Activated CD4-positive, alpha-beta T cell treated with anti-CD3 and anti-CD28 coated beads, Interleukin-2, amount 50 U/mL, for 24 hours (primary cell): ENCODE measurements at places on chromosomes 3 and 15.

- no peak for DNase-seq
These were observed 48.7 kb upstream of the CPB1 start for GRCh38 chr3:148778926-148779325.

GRCh38 chr3:128409624-128410581, 56.8 kb downstream of the DNAJB8 start:
- DNase-seq: no peak

DNA sequence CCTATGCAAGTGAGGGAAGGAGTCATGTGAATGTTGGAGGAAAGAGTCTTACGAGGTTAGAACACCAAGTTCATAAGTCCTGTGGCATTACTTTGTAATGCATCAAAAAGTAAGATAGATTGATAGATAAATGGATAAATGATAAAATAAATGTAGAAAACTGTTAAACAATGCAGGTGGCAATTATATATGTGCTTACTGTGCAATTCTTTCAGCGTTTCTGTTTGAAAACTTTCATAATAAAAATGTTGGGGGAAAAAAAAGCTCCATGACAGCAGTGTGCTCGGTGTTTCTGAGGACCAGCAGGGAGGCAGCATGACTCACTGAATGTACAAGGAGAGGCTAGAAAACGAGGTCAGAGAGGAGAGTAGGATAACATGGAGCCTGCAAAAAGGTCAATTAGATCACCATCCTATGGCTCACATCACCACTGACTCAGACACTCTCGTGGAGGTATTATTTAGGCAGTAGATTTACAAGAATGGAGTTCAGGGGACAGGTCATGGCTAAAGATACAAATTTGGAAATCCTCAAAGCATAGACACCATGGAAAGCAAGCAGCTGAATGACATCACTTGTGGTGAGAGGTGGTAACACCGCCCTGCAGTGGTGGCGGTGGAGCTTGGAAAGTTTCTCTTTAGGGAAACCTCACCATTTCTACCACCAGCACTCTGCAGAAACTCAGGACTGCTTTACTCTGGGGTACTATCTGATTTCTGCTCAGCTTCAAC, 219.8 kb downstream of the CTNNB1 start:
- no peak for DNase-seq

DNA sequence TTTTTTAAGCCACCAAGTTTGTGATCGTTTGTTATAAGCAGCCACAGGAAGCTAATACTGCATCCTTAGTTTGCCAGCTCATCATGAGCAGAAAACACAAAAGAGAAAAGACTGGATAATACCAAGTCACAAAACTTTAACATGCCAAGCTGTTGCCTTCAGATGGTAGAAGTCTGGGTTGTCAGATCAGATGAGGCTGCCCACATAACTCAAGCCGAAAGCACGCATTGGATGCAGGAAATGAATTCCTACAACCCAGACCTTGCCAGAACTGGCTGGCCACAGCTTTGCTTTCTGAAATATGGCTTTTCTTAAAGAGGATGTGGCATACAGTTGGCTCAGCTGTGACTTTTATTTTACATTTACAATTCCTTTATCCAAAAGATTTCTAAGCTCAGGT, 118.3 kb upstream of the NEO1 start:
- no peak for DNase-seq

DNA sequence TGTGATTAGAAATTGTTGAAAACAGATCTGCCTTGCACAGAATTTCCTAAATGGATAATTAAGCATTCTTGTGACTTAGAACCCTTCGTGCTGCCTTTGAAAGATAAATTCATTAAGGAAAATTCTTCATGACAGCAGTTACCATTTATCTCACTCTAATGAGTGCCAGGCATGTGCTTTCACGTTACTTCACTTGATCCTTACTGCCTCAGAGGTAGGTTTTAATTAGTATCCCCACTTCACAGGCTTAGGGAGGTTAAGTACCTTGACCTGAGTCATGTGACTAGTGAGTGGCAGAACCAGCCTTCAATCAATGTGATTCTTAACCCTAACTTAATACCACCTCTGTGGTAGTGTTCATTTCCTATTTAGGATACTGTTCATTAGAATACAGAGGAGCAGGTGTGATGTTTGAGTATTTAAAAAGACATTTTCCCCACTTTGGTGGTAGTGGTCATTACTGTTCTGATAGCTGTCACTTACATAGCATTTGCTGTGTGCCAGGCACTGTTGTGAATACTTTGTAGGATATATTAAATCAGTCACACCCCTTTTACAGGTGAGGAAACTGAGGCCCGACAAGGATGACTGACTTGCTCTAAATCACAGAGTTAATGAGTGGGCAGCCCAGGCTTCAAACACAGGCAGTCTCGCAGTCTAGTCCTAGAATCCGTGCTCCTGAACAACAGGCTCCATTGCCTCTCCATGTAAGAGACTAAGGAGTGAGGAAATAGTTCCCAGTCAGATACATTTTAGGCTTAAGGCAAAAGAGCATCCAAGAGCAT, 57.9 kb downstream of the RLBP1 start:
- no peak for DNase-seq

DNA sequence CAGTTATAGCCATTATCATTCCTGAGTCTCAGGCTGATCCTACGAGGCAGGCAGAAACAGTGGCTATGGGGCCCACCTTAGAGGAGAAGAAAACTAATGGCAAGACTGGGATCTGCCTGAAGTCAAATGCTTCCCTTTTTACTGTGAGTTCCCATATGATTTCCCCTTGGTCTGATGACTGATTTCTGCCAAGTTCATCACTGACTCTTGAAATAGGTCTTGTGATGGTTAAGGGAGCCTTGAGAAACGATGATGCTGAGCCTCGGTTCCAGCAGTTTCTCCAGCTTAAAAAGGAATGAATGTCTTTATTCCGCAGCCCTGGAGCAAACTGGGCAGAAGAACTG, 29.4 kb upstream of the LDHAL6B start:
- no peak for DNase-seq

- no peak for DNase-seq
These were observed 23.6 kb downstream of the PTPN23 start for GRCh38 chr3:47404431-47404876.

DNA sequence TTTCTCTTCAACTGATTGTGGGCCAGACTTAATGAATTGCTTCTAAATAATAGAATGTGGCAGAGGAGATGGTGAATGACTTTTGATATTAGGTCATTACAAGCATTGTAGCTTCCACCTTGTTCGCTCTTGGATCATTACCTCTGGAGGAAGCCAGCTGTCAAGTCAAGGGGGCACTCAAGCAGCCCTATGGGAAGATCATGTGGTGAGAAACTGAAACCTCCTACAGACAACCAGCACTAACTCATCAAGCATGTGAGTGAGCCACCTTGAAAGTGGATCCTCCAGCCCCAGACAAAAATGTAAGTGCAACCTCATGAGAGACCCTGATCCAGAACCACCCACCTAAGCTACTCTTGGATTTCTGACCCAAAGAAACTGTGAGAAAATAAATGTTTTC, 109.8 kb upstream of the TBC1D5 start:
- no peak for DNase-seq

GRCh38 chr3:149291178-149291577, 42.3 kb downstream of the TM4SF18 start:
- no peak for DNase-seq

DNA sequence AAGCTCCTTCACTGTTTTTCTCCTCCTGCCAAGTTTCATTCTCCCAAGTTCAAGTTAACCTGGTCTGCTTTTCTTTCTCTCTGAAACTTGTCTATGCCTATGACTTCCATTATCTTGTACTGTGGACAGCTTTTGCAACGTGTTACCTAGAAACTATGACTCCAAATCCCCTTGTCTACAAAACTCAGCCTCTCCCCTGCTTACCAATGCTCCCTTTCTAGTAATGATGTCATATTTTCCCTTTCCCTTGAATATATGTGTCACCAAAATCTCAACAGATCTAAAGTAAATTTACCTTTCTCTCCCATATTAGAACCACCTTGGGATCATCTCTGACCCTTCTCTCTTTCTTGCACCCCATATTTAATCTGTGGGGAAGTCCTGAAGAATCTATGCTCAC, 10.5 kb upstream of the ABHD2 start:
- DNase-seq: no peak

GRCh38 chr15:39597751-39598185, 16.9 kb downstream of the THBS1 start:
- no peak for DNase-seq

GRCh38 chr15:37528432-37528831, 406.0 kb upstream of the TMCO5A start:
- DNase-seq: no peak

DNA sequence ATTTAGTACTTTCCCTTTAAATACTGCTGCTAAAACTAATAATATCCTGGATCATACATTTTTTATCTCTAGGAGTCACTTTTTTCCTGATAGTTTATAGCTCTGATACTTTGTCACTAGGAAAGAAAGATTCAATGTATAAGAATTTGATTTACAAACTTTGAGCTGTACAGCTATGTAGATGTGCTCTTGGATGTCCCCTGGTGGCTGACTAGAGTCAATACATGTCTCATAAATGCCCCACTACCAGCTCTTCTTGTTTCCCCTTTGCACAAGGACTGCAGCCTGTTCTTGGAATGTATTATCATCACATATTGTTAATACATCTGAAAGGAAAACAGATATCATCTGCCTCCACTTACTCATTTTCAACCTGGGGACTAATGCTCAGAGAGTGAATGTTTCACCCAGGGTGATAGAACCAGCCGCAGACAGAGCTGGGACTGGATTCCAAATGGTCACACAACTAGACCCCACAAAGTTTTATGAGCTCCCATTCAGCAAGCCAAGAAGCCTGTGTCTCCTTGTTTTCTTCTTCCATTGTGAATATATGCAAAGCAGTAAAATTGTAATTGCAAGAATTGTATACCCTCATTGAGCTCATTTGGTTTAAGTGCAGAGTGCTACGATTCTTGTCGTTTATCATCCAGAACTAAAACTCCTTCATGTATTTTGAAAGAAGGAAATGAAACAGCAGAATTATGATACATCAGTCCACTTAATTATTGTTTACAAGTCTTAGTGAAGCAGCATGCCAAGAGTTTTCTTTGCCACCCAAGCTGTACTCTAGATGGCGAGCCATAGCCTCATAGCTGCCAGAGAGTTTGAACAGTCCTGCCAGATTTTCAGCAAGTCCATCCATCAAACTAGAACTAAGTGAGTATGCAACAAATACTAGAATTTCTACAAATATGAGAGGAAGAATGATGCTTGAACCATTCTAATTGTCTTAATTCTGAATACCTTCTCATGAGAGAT, 261.6 kb upstream of the LMCD1 start:
- no peak for DNase-seq

GRCh38 chr3:51955893-51956770, 951 bp downstream of the GPR62 start:
- no peak for DNase-seq

DNA sequence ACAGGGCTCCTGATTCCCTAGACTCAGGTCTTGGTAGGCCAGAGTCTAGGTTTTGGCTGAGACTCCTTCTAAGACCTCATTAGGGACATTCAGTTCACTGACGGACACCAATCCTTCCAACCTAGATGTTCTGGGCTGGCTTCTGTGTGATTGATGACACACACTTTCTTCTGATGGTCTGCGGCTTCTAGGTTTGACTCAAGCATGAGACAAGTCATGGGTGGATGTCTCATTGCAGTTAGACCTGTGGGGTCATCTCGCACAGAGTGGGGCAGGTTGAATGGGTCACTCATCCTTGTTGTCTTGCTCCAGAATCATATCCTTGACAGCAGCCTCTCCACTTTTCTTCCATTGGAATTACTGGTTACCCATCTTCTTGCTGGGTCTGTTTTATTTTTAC, 35.8 kb downstream of the ARNT2 start:
- no peak for DNase-seq

- DNase-seq: no peak
These were observed 321.2 kb upstream of the TLE3 start for GRCh38 chr15:70418943-70419342.

DNA sequence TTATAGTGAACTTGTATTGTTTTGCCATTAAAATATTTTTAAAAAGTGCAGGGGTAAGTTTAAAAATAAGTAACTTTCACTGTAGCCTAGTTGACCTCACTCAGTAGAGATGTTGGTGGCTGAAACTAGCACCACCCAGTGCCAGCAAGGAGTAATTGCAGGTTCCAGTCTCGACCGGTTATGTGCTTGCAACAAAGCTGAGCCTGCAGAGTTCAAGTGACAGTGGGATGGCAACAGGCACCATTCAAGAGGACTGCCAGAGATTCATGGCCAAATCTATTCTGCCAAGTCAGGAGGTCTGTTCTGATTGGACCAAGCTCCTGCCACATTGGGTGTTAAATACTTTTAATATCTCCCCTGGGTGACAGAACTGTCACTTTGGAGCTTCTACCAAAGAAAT, 2.7 kb downstream of the ADAMTS7 start:
- DNase-seq: no peak

GRCh38 chr3:182182531-182182968, 470.8 kb downstream of the SOX2 start:
- no peak for DNase-seq

DNA sequence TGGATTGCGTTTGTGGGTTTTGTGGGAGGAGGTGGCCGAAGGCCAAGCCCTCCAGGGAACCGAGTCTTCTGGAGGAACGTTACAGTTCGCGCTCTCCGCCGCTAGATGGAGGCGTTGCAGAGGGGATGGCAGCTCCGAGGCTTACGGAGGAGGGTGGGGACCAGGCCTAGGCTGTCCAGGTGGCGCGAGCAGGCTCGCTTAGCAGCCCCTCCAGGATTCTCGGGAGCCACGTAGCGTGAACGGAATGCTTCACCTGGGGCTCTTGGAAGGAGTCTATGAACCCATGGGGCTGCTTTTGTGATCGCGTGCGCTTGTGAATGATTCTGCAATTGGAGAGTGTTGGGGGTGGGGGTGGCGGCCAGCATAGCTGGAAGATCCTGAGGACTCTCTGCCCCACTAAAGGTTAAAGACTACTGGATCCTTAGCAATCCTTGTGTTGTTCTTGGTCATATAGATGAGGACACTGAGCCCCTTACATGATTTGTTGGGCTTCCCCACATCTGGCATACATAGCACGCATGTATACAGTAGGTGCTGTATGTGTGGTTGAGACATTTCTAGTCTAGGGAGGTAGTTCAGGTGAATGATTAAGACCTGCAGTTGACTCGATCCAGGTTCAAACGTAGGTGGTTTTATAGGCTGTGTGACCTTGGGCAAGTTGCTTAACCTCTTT, 25.7 kb downstream of the FAM3D start:
- peak; percentile 47 for DNase-seq

GRCh38 chr15:90388462-90389380, 679 bp downstream of the IQGAP1 start:
- DNase-seq: peak; percentile 17

- DNase-seq: no peak
These were observed 532 bp upstream of the ESYT3 start for GRCh38 chr3:138433892-138434275.

DNA sequence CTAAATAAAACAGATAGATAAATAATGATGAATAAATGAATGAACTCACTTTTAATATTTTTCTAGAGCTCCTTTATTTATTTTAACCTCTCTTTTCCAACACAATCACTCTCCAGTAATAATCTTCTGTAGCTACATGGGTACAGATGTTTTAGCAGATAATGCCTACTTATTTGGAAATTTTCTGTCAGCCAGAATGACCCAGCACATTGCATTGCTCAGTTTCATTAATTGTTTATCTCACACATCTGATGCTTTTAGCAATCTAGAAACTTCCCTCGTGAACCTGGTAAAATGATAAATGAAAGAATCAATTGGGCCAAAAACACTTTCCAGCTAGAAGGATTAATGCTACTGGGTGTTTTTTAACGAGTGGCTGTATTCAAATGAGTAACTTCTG, 14.9 kb upstream of the MYH15 start:
- DNase-seq: no peak

- DNase-seq: no peak
These were observed 39.2 kb downstream of the HMCES start for GRCh38 chr3:129317848-129318247.

GRCh38 chr3:60333710-60334109, 917.5 kb downstream of the FHIT start:
- DNase-seq: no peak
